ENCODE measurements at places on chromosomes 3 and 15. TPM values are rescaled to one million over a fixed set of nuclear protein-coding genes. Genes with fewer than 3 reads are reported as not detected.

DNA sequence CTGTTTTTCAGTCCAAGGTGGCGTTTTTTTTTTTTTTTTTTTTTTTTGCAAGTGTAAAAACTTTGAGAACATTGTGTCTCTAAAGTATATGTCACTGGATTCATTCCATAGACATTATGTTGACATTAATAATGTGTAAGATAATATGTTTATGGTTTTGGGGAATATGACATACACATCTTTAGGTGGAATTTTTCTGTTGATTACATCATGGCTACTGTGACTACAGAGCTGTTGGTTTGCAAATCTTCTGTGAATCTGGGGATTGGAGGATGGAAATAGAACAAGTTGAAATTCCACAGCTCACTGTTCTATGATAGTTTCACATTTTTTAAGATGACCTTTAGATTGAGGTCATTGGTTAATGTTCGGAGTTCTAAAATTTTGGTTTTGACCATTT, 24.4 kb upstream of the PLSCR2 start:
- H3K4me3 ChIP-seq: no peak overlapping the region
- no peaks in the 10 kb centered on the region for H3K36me3 ChIP-seq
- no peak overlapping the region for H3K27ac ChIP-seq
- H3K4me1 ChIP-seq: no peaks in the 10 kb centered on the region
- DNase-seq: no peak
- no peaks in the 10 kb centered on the region for H3K27me3 ChIP-seq

- DNase-seq: peak; percentile 76
- no peak overlapping the region for H3K27ac ChIP-seq
- no peaks in the 10 kb centered on the region for H3K27me3 ChIP-seq
Observed at GRCh38 chr3:139934613-139935015, 371 bp upstream of the CLSTN2 start.

- no peak overlapping the region for H3K4me3 ChIP-seq
- DNase-seq: no peak
- no peaks in the 10 kb centered on the region for H3K27me3 ChIP-seq
Observed at GRCh38 chr3:43528498-43529099, 93.2 kb downstream of the ANO10 start.

Gene LDHAL6B
- total RNA-seq: not detected

DNA sequence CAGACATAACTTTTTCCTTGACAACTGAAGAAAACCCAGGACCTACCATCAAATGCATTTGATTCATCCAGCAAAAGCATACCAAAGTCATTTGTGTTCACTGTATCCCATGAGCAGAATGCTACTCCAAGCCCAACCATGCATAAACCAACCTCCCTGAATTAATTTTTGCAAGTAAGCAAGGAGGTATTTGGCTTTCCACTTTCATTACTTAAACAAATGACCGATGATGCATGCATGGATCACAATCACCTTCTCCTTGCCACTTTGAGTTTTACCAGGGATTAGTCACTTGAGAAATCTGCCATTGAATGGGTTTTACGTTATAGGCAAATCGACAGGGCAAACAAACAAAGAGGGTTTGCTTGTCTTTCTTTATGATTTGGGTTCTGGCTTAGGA, 214.8 kb downstream of the FMN1 start:
- no peaks in the 10 kb centered on the region for H3K4me1 ChIP-seq
- no peak overlapping the region for H3K4me3 ChIP-seq
- H3K27me3 ChIP-seq: no peaks in the 10 kb centered on the region
- no peak overlapping the region for H3K27ac ChIP-seq
- no peaks in the 10 kb centered on the region for H3K36me3 ChIP-seq
- no peak for DNase-seq

- no peaks in the 10 kb centered on the region for H3K36me3 ChIP-seq
- H3K4me3 ChIP-seq: no peak overlapping the region
- H3K27me3 ChIP-seq: no peaks in the 10 kb centered on the region
Observed at GRCh38 chr3:185583925-185584324, 2.2 kb upstream of the SENP2 start.

- H3K4me1 ChIP-seq: no peaks in the 10 kb centered on the region
- no peak overlapping the region for H3K4me3 ChIP-seq
- no peaks in the 10 kb centered on the region for H3K27me3 ChIP-seq
- no peak overlapping the region for H3K27ac ChIP-seq
- H3K36me3 ChIP-seq: no peaks in the 10 kb centered on the region
- DNase-seq: no peak
Observed at GRCh38 chr3:73073091-73073707, 11.7 kb downstream of the EBLN2 start.

DNA sequence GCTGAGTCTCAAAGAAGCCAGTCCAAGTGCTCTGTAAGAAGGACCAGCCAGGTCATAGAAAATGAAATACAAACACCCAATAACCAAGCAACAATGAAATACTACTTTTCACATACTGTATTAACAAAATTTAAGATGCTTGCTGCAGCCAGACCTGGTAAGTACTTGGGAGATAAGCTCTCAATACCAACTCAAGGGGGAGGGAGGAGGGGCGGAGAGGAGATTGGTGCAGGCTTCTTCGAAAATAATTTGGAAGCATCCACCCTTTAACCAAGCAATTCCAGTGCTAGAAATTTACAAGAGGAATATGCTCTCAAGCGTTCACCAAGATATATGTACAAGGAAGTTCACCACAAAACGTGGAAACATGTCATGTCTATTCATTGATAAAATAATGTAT, 7.6 kb upstream of the LRRC2 start:
- no peaks in the 10 kb centered on the region for H3K36me3 ChIP-seq
- no peak for DNase-seq
- peaks cover 12% of the 10 kb centered on the region for H3K4me1 ChIP-seq
- H3K27me3 ChIP-seq: no peaks in the 10 kb centered on the region
- H3K27ac ChIP-seq: no peak overlapping the region

Gene GOLGA6L7
- total RNA-seq: not detected

DNA sequence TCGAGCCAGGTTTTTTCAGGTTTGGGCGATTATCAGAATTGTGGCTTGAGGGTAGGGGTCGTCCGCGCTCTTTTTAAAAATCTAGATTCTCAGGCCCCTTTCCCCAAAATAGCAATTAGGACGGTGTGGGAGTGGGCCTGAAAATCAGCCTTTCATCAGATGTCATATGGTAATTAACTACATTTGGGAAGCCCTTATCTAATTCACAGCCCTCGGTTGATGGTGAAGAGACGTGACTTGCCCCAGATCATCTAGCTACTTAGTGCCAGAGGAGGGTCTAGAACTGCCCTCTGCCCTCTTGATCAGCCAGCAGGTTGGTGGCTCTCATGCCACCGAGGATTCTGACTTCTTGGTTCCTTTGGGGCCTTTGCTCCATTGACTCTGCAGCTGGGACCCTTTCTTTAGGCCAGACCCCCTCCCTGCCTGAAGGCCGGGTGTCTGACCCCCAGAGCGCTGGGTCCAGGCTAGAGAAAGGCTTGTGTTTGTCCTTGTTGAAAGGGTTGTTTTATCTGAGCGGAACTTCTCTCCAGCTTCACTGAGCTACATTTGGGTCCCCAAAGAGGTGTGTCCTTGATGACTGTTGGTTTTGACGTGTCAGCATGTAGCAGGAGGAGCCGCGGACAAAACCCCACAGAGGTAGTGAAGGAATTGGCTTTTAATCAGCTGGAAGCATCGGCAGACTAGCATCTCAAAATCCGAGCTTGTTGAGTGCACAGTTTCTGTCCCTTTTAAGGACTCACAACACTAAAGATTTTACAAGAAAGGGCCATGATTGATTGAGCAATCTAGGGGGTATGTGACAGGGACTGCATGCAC, 857 bp downstream of the AEN start:
- peak overlapping the region; percentile 62 for H3K27ac ChIP-seq
- H3K4me1 ChIP-seq: peaks cover 47% of the 10 kb centered on the region
- DNase-seq: no peak
- no peaks in the 10 kb centered on the region for H3K36me3 ChIP-seq

DNA sequence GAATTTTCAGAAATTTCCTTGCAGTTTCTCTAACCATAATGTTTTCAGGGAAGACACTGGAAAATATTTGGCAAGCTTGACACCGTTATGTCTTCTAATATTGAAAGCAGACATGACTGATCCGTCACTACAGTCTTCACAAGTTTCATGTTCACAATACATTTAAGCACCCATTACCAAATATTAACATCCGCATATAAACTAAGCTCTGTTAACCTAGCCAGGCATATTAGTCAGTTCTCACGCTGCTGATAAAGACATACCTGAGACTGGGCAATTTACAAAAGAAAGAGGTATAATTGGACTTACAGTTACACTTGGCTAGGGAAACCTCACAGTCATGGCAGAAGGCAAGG, 162.7 kb upstream of the LYSMD4 start:
- H3K4me1 ChIP-seq: no peaks in the 10 kb centered on the region
- no peak overlapping the region for H3K4me3 ChIP-seq
- H3K27ac ChIP-seq: no peak overlapping the region
- DNase-seq: no peak

DNA sequence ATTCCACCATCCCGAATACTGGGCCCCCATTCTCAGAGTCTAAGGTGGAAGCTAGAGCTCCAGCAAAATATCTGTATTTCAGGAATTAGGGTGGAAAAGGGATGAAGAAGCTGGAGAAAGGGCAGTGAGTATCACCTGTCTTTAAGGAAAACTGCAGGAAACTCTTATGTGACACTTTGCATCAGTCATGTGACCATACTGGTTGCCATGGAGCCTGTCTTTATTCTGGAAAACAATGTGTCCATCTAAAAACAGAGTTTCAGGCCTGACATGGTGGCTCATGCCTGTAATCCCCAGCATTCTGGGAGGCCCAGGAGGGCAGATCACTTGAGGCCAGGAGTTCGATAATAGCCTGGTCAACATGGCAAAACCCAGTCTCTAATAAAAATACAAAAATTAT, 52.9 kb upstream of the FSIP1 start:
- H3K4me3 ChIP-seq: no peak overlapping the region
- no peaks in the 10 kb centered on the region for H3K4me1 ChIP-seq
- H3K36me3 ChIP-seq: no peaks in the 10 kb centered on the region
- DNase-seq: no peak
- H3K27ac ChIP-seq: no peak overlapping the region

DNA sequence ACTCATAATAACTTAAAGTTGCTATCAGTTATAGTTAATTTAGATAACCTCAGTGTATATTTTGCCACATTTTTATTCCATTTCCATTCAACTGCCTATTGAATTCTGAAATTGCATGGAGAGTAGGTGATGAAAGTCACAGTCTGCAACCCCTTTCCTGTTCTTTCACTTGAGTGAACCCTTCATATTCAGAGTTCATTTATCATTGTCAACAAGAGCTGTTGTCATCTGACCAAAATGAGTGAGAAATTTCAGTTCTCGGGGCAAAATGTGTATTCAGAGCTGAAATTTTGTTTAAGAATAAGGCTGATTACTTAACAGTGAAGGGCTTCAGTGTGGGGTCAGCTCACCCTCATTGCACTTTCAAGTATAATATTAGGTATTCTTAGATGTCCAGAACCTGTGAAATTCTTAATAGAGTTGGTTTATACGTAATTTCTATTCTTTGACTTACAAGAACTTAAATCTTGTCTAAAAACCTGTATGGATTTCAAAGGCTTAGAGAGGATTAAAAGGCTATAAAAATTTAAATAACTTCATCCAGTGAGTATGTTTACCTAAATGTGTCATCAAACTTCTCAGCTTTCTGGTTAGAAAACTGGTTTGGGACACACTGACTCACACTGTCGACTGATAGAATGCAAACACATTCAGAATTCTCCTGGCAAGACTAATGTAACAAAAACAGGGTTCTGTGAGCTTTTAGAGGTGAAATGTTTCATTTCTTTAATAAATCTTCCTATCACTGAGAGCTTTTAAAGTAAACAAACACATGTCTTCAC, 92.2 kb downstream of the CMSS1 start:
- DNase-seq: no peak
- H3K27ac ChIP-seq: peak overlapping the region; percentile 63
- H3K4me1 ChIP-seq: peaks cover 22% of the 10 kb centered on the region
- no peaks in the 10 kb centered on the region for H3K36me3 ChIP-seq
- no peaks in the 10 kb centered on the region for H3K27me3 ChIP-seq
